A172 (cell line): ENCODE measurements at places on chromosomes 7 and 10. TPM values are rescaled to one million over a fixed set of nuclear protein-coding genes. Genes with fewer than 3 reads are reported as not detected.

BEND7 gene
- 22.0 and 44.2 TPM in 2 replicates for total RNA-seq

MYH16 gene
- total RNA-seq: 0.78 and 1.1 TPM in 2 replicates

THSD7A gene
- total RNA-seq: 0.21 and 0.89 TPM in 2 replicates

IPMK gene
- total RNA-seq: 5.4 and 8.1 TPM in 2 replicates

DNA sequence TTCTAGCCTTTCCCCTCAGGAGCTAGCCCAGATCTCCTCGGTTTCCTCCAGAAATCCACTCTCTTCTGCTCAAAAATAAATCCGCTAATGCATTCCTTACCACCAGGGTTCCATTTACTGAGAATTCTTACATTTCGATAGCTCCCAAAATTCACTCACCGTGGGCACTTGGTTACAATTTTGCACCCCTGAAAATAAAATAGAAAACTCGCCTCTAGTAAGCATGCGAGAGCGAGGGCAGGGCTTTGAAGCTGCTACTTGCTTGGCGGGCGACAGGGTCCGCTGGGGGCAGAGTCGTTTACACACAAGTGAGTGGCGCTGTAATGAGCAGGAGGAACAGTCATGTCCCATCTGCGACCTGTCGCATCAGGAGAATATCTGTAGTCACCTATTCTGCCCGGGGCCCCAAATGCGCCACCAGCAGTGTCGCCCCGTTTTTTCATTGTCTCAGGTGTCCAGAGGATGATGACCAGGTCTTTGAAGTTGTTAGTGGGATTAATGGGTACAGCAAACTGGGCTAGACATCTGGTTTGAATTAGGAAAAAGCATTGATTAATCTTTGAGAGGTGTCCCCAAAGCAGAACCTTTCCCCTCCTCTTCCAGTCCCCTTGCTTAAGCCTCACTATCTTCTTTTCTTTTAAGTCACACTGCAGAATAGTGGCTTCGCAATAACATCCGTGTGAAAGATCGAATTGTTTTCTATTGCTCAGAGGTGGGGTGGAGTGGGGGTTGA, 1.2 kb upstream of the MEOX2 start:
- DNase-seq: no peak
